ENCODE measurements at places on chromosomes 13 and 19. TPM values are rescaled to one million over a fixed set of nuclear protein-coding genes. Genes with fewer than 3 reads are reported as not detected.
A peak's percentile ranks its signal among the peaks of the same experiment; 100 is the strongest.

- no peak for DNase-seq
- no peak overlapping the region for H3K27ac ChIP-seq
- H3K27me3 ChIP-seq, result peaks cover 4% of the 10 kb centered on the region
- no peaks in the 10 kb centered on the region for H3K36me3 ChIP-seq
- no peaks in the 10 kb centered on the region for H3K4me1 ChIP-seq
- H3K4me3 ChIP-seq, result no peak overlapping the region
Observed at GRCh38 chr13:112270951-112271350, 105.2 kb upstream of the SPACA7 start.

- no peaks in the 10 kb centered on the region for H3K36me3 ChIP-seq
- DNase-seq, result no peak
- no peaks in the 10 kb centered on the region for H3K4me1 ChIP-seq
- H3K27ac ChIP-seq, result no peak overlapping the region
- no peak overlapping the region for H3K4me3 ChIP-seq
- H3K27me3 ChIP-seq, result no peaks in the 10 kb centered on the region
Observed at GRCh38 chr13:39324806-39325311, 278.1 kb downstream of the LHFPL6 start.

DNA sequence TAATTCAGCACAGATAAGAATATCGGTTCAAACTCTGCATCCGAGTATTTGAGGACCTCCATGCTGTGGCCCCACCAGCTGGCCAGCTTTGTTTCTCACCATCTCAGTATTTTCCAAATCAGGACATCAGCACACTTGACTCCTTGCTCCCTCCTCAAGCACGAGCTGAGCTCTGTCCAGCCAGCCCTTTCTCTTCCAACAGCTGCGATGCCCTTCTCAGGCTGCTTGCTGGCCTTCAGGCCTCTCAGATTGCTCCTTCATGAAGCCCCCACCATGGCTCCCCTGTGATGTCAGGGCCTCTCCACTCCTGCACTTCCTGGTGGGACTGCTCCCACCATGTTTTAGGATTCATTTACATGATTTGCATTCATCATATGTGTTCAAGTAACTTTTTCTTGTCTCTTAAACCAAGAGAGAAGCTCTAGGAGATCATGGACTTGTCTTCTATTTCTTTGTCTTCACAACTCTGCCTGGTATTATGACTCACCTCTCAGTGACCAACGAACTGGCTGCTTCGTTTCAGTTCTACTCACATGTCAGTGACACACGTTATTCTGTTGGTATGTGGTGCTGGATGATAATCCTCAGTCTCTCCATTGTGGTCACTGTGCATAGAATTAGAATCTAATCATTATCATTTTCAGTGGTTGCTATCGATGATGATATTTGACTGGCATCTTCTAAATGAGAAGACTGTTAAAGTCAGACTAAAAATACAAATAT, 471.7 kb downstream of the EFNB2 start:
- H3K4me1 ChIP-seq, result no peaks in the 10 kb centered on the region
- no peak for DNase-seq
- H3K27me3 ChIP-seq, result no peaks in the 10 kb centered on the region
- no peak overlapping the region for H3K27ac ChIP-seq
- H3K4me3 ChIP-seq, result no peak overlapping the region

DNA sequence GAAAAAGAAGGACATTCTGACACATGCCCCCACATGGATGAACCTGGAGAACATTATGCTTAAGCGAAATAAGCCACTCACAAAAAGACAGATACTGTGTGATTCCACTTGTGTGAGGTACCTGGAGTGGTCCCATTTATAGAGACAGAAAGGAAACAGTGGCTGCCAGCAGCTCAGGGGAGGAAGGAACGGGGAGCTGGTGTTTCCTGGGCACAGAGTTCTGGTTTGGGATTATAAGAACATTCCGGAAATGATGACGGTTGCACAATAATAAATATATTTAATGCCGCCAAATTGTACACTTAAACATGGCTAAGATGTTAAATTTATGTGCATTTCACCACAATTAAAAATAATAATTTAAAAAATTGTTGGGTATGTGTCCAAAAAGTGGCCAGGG, 33.0 kb downstream of the SERP2 start:
- H3K4me3 ChIP-seq, result no peak overlapping the region
- no peaks in the 10 kb centered on the region for H3K36me3 ChIP-seq
- H3K27me3 ChIP-seq, result no peaks in the 10 kb centered on the region
- peaks cover 30% of the 10 kb centered on the region for H3K4me1 ChIP-seq
- DNase-seq, result no peak

CEACAM3 gene
- not detected for total RNA-seq

DNA sequence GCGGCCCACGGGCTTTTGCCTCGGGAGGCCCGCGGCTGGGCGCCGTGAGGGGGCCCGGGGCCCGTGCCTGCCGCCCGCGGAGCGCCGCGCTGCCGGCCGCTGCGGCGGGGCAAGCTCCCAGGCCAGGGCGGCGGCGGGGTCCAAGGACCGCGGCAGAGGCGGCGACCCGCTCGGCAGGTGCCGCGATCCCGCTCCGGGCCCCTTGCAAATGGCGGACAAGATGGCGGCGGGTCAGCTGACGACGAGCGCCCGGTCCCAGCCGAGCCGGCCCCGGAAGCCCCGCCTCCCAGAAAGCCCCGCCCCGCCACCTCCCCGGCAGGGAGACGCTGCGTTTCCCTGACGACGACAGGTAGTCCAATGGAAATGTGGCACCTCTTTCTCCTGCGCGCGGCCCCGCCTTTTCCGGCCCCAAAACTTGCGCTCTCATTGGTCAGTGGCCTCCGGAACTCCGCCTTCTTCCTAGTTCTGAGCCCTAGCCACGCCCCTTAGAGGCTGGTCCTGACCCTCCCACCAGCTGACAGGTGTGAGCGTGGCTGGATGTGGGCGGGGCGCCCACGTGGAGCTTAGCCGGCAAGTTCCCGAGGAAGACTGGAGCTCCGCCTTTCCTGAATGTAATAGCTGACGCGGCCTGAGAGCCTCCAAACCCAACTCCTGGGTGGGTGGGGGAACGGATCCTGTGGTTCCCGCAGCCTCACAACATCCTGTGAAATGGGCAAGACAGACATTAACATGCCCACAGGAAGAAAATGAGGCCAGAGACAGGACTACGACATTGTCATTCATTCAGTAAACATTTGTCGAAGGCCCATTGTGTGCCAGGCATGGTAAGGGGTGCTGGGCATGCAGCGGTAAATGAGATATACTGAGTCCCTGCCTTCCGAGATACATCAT, at the start of gene AP3D1:
Gene AP3D1, minus strand, starts transcription at position 228 of the 891 bp plus-strand sequence. CDS start 232 bp downstream, outside the sequence.
- DNase-seq, result peak; percentile 100
- peak within 1 kb of the TSS; percentile 93 for H3K4me3 ChIP-seq
- H3K36me3 ChIP-seq, result peaks cover 12% of the 10 kb centered on the region
- H3K27ac ChIP-seq, result peak within 1 kb of the TSS; percentile 68

DNA sequence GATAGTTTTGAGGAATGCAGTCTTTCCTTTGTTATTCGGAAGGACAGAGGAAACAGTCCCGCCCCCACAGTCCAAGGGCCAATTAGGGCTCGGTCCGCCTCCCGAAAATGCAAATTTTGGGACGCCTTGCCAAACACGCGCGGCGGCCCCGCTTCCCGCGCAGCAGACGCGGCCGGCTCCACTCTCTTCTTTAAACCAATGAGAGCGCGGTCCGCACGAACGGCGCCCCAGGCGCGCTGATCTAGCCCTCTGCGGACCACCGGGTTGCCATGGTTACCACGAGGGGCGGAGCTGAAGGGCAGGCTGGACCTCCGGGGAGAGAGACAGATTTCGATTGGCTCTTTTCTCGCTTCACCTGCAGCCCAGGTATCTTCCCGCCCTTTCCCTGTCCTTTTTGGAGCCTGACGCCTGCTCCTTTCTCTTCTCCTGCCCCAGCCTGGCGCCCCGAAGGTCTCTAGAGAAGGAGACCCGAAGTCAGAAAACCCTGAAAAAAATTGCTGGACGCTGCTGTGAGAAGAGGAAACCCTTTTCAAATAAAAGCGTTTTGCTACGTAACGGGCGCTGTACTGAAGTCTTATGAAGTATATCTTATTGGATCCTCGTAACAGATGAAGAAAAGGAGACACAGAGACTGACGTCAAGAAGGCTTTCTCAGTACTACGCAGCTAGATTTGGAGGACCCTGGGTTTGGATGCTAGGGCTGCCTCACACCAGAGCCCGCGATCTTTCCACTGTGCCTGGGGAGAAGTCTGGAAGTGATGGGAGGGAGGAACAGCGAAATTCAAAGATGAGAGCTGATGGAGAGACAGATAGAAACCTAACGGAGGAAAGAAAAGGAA, 2.0 kb downstream of the PTH2 start:
- no peaks in the 10 kb centered on the region for H3K36me3 ChIP-seq
- H3K27ac ChIP-seq, result no peak overlapping the region
- DNase-seq, result peak; percentile 99
- peaks cover 84% of the 10 kb centered on the region for H3K27me3 ChIP-seq
- no peaks in the 10 kb centered on the region for H3K4me1 ChIP-seq

DNA sequence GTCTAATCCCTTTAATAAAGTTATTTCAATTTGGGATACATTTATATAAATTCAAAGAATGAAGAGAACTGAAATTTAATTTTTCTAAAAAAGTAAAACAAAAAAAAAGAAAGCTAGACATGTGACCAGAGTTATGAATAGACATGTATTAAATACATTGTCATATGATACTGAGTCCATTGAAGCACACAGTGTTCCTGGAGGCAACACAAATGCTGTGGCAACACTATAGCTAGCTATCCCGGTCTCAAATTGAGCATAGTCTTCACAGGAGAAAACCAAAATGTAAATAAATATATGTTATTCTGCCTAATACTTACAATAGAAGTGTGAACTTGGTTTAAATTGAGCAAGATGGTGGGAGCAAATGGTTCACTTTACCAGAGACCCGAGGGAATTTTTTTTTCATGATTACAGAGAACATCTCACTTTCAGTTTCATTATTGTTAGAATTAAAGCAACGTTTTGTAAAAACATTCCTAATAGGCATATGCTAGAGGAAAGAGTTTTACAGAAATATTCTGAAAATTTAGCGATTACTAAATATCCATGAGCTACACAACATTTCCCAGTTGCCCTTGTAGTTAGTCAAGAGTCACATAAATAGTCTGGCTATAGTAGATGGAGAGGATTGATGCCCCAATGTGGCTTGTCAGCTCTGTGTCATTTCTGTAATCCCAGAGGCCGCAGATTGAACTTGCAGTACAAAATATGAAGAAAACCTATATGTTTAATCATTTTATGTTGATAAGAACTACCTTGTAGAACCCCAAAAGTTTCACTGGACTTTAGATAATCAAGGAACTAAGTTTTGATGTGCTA, 775.7 kb upstream of the SPRY2 start:
- H3K36me3 ChIP-seq, result no peaks in the 10 kb centered on the region
- DNase-seq, result no peak
- no peak overlapping the region for H3K27ac ChIP-seq

- H3K27me3 ChIP-seq, result no peaks in the 10 kb centered on the region
- peak overlapping the region; percentile 16 for H3K27ac ChIP-seq
- peak; percentile 49 for DNase-seq
- no peaks in the 10 kb centered on the region for H3K4me1 ChIP-seq
Observed at GRCh38 chr19:47097396-47098201, 16.0 kb downstream of the ZC3H4 start.

GRCh38 chr13:23617551-23618024, 47.4 kb downstream of the TNFRSF19 start:
- peaks cover 22% of the 10 kb centered on the region for H3K4me1 ChIP-seq
- DNase-seq, result no peak
- peaks cover 17% of the 10 kb centered on the region for H3K36me3 ChIP-seq

DNA sequence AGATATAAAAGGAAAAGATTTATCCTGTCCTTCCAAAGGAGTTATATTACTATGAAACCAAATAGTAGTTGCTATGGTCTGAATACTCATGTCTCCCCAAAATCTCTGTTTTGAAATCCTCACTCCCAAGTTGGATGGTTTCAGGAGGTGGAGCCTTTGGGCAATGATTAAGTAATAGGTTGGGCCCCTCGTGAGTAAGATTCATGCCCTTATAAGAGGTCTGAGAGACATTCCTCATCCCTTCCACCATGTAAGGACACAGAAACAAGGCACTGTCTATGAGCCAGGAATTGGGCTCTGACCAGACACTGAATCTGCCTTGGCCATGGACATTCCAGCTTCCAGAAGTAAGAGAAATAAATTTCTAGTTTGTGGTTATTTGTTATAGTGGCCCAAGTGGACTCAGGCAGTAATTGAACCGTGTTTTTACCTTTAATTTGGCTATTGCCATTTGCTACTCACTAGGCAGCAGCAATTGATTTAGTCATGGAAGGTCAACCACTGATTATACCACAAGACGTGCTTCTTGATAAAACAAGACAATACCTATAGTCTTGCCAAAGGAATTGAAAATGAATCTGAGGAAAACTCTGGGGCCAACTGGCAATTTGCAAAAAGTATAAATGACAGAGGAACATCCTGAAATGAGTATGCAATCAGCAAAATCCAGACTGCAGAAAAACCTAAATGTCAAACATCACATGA, 717.4 kb upstream of the SPRY2 start:
- H3K4me3 ChIP-seq, result no peak overlapping the region
- no peak for DNase-seq
- H3K27me3 ChIP-seq, result no peaks in the 10 kb centered on the region
- no peak overlapping the region for H3K27ac ChIP-seq

IGFL3 gene
- 2.1 TPM for total RNA-seq

DNA sequence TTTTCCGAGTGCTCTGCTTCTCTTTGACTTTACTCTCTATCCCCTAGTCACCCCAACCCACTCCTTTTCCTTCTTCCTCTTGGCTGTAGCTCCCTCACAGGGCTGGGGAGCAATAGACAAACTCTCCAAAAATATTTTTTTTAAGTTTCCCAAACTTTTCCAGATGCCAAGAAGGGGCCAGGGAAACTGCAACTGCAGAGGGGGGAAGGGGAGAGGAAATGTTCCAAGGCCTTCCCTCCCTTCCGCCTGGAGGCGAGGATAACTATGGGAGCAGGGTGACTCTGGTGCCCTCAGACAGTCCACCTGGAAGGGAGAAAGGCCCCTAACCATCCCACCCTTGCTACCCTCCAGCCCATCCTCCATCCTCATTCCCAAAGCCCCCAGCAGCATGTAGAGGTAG, 49.4 kb downstream of the LYL1 start:
- H3K36me3 ChIP-seq, result no peaks in the 10 kb centered on the region
- H3K27ac ChIP-seq, result no peak overlapping the region
- peaks cover 34% of the 10 kb centered on the region for H3K4me1 ChIP-seq
- DNase-seq, result no peak

- DNase-seq, result peak; percentile 56
- H3K4me1 ChIP-seq, result peaks cover 8% of the 10 kb centered on the region
- H3K36me3 ChIP-seq, result no peaks in the 10 kb centered on the region
- H3K4me3 ChIP-seq, result peak overlapping the region; percentile 76
Observed at GRCh38 chr13:20193162-20193906, 596 bp upstream of the GJB2 start.

- H3K36me3 ChIP-seq, result peaks cover 10% of the 10 kb centered on the region
- no peak for DNase-seq
- peak overlapping the region; percentile 93 for H3K27ac ChIP-seq
- peaks cover 23% of the 10 kb centered on the region for H3K27me3 ChIP-seq
- H3K4me3 ChIP-seq, result peak overlapping the region; percentile 99
Observed at GRCh38 chr13:45464141-45464686, 525 bp upstream of the COG3 start.

Measured in endodermal cell (in vitro differentiated cells).